ENCODE measurements at places on chromosomes 2 and 18.
A peak's percentile ranks its signal among the peaks of the same experiment; 100 is the strongest.

- H3K36me3 ChIP-seq = no peaks in the 10 kb centered on the region
- no peak for DNase-seq
- no peaks in the 10 kb centered on the region for H3K4me1 ChIP-seq
- H3K4me3 ChIP-seq = no peak overlapping the region
- no peaks in the 10 kb centered on the region for H3K27me3 ChIP-seq
- no peak overlapping the region for H3K27ac ChIP-seq
Measured at GRCh38 chr18:23950644-23951043, 63.9 kb upstream of the TTC39C start.

DNA sequence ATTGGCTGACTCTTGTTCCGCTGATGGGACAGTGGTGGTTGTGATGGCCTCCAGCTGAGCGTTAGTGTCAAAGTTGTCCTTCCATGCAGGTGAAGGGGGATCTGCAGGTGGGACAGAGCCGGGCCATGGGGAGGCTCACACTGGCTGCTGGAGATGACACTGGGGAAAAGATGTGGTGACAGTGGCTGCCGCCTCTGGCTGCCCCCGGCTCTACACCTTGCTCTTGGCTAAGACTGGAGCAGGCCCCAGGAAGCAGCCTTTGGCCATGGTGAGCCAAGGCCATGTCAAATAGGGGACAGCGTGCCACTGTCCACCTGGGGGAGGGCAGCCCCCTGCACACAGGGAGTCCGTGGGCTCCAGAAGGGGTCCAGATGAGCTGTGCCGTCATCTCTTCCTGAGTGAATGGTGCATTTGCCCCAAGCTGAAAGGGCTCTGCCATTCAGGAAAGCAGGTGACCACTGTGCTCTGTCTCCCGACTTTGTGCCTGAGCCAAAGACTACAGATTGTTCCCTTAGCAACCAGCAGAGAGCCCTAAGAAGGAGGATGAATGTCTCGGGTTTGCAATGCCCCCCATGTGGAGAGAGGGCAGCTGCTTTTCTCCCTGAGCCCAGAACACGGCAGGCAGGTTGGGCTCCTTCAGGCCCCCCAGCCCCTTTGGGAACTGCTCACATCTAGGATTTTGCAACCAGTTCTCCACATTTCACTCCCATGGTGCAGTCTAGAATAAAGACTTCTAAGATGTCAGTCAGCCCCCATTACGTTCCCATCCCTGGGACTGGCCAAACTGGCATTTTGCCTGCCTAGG lies 79.1 kb upstream of the BCL2L11 start:
- H3K27me3 ChIP-seq = no peaks in the 10 kb centered on the region
- no peak for DNase-seq

- H3K27me3 ChIP-seq = no peaks in the 10 kb centered on the region
- no peak for DNase-seq
- no peaks in the 10 kb centered on the region for H3K4me1 ChIP-seq
- no peaks in the 10 kb centered on the region for H3K36me3 ChIP-seq
- no peak overlapping the region for H3K27ac ChIP-seq
Measured at GRCh38 chr2:176566496-176566895, 297.3 kb downstream of the MTX2 start.

DNA sequence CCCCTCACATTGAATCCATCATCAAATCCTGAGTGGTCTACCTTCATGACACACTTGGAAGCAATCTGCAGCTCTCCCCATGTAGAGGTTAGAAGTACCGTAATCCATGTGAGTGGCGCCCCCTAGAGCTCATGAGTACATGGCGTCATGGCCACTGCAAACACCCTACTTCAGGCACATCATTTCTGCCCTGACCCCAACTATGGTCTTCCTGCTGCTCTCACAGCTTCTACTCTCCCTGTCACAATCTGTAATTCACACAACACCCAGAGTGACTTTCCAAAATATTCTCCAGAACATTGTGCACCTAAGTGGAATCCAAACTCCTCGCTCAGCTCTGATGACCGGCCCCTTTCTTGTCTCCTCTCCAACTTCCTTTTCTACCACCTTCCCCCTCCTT lies 141.9 kb downstream of the ANKRD44 start:
- no peak overlapping the region for H3K27ac ChIP-seq
- no peaks in the 10 kb centered on the region for H3K27me3 ChIP-seq
- H3K4me1 ChIP-seq = peaks cover 41% of the 10 kb centered on the region
- DNase-seq = peak; percentile 83

DNA sequence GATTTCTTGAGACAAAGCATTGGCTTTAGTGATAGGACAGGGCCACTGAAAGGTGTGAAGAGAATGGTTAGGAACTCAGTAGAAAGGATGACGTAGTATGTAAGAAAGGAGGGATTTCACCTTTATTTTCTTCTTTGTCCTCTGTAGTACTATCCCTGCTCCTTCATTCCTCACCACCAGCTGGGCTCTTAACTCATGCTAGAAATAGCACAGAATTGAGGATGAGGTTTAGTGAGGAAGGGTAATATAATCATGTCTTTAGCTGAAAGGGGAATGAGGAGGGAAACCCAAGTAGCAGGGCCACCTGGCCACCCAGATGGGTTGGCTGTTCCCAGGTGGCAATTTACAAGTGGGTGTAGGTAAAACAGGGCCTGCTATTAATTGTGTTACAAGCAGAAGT lies 15.2 kb downstream of the ACVR2A start:
- H3K4me3 ChIP-seq = no peak overlapping the region
- H3K36me3 ChIP-seq = no peaks in the 10 kb centered on the region
- DNase-seq = no peak
- H3K27me3 ChIP-seq = no peaks in the 10 kb centered on the region
- H3K4me1 ChIP-seq = no peaks in the 10 kb centered on the region

DNA sequence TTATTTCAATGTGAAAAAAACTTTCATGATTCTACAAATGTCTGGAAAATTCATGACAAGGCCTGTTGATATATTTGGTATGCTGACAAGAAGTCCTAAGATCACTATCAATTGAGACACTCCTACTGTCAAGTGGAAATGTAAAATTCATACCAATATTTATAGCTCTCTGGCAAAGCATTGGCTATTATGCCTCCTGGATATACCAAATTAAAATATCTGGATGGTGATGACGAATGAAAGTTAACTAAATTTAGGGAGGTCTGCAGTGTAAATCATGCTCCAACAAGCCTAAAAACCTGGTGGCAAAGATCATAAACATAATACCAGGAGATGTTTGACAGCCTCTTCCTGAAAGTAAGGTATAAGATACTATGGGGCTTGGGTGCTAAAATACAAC lies 41.1 kb upstream of the TCF4 start:
- H3K27me3 ChIP-seq = no peaks in the 10 kb centered on the region
- no peak overlapping the region for H3K27ac ChIP-seq
- no peaks in the 10 kb centered on the region for H3K36me3 ChIP-seq
- H3K4me3 ChIP-seq = no peak overlapping the region
- DNase-seq = no peak
